Bronchus fibroblast of lung (primary cell): ENCODE measurements at places on chromosomes 2 and 18. TPM values are rescaled to one million over a fixed set of nuclear protein-coding genes. Genes with fewer than 3 reads are reported as not detected.

The GBX2 gene
- not detected in 2 replicates for total RNA-seq

The STARD6 gene
- 0.15 and 0.34 TPM in 2 replicates for total RNA-seq

The PPIL3 gene
- 44.2 and 55.6 TPM in 2 replicates for total RNA-seq

The PIEZO2 gene
- 1.3 and 1.8 TPM in 2 replicates for total RNA-seq

The SERPINB11 gene
- not detected in 2 replicates for total RNA-seq

The CDK5R2 gene
- total RNA-seq: not detected in 2 replicates

The THSD7B gene
- not detected in 2 replicates for total RNA-seq

The RTN4 gene
- total RNA-seq: 463 and 506 TPM in 2 replicates

The SLC38A11 gene
- not detected in 2 replicates for total RNA-seq

The SLC14A1 gene
- total RNA-seq: 3.7 and 4.5 TPM in 2 replicates

The ASB18 gene
- total RNA-seq: not detected in 2 replicates

The INPP5D gene
- 0.15 and 1.0 TPM in 2 replicates for total RNA-seq

The IL36A gene
- not detected in 2 replicates for total RNA-seq

The STAM2 gene
- 20.1 and 25.1 TPM in 2 replicates for total RNA-seq

The CAPN14 gene
- total RNA-seq: under 0.01 TPM in 2 replicates

The KHK gene
- total RNA-seq: 3.2 and 3.6 TPM in 2 replicates

The QPCT gene
- 1.0 and 1.5 TPM in 2 replicates for total RNA-seq

The POTEI gene
- total RNA-seq: not detected in 2 replicates

The OBSL1 gene
- 32.0 and 32.1 TPM in 2 replicates for total RNA-seq

The ST8SIA5 gene
- 0.17 TPM in 1 of 2 replicates, not detected in the other for total RNA-seq

The EDAR gene
- not detected in 2 replicates for total RNA-seq

The TRIM43 gene
- total RNA-seq: not detected in 2 replicates

The CCDC68 gene
- 3.7 and 6.1 TPM in 2 replicates for total RNA-seq

The ELOA2 gene
- total RNA-seq: not detected in 2 replicates

The CYS1 gene
- total RNA-seq: 0.30 and 0.50 TPM in 2 replicates

The CMPK2 gene
- total RNA-seq: 0.30 and 0.50 TPM in 2 replicates

The GALM gene
- 10.9 and 17.8 TPM in 2 replicates for total RNA-seq

The TUBA3E gene
- total RNA-seq: not detected in 2 replicates

The KLHL14 gene
- not detected in 2 replicates for total RNA-seq
